ENCODE measurements at places on chromosomes 6 and 20. TPM values are rescaled to one million over a fixed set of nuclear protein-coding genes. Genes with fewer than 3 reads are reported as not detected.
A peak's percentile ranks its signal among the peaks of the same experiment; 100 is the strongest.

GRCh38 chr6:87244380-87244779 is 78.0 kb upstream of the SMIM8 start:
- DNase-seq = peak; percentile 10

DNA sequence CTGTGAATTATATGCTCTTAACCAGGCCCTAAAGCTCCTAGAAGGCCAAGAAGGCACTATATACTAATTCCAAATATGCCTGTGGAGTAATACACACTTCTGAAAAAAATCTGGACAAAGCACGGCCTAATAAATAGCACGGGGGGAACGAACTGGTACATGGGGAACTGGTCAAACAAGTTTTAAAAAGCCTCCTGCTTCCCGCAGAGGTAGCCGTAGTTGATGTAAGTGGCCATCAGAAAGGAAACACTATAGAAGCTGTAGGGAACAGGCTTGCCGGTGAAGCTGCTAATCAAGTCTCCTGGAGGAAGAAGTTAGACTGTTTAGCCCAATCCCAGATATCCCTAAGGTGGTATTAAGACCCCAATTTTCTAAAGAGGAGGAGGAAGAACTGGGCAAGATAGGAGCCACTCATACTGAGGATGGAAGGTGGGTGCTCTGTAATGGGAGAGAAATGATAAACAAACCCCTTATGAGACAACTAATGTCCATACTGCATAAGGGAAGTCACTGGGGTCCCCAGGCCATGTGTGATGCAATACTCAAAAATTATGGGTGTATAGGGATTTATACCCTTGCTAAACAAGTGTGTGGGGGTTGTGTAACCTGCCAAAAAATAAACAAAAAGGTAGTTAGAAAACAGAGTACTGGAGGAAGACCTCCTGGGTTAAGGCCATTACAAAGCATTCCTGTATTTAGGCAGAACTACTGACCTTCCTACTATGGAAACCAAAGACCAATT is 27.1 kb upstream of the ZNF318 start:
- DNase-seq = no peak

DNA sequence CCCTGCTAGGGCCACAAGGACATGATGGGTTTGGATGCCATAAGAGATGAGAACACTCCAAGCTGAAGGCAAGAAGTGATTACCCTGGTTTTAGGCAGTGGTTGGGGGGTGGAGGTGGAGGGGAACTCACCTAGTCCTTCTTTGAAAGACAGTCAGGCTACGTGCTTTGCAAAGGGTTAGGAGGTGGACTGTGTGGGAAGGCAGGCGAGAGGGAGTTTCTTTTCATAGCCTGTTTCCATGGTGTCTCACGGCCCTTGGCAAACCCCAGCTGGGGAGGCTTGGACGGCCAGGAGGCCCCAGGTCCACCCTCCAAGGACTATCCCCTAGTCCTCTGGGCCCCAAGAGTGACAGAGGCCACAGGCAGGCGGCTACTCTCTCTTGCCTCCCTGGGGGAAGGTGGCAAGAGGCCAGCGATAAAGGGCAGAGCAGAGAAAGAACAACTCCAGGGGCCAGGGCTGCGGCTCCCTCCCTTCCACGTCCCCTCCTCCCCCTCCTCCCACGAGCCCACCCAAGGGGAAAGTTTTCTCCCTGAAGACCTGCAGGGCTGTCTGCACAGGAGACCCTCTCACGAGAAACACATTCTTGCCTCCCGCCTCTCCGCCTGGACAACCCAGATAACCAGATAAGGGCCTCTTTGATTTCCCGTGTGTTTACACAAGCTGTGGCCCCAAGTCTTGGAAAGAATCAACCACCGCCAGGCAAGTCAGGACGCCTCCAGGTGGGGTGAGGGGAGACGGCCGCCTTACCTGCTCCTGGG is 74.4 kb downstream of the NOL4L start:
- DNase-seq = no peak

- no peak for DNase-seq
These were observed 95.5 kb downstream of the QRSL1 start for GRCh38 chr6:106724848-106725247.

DNA sequence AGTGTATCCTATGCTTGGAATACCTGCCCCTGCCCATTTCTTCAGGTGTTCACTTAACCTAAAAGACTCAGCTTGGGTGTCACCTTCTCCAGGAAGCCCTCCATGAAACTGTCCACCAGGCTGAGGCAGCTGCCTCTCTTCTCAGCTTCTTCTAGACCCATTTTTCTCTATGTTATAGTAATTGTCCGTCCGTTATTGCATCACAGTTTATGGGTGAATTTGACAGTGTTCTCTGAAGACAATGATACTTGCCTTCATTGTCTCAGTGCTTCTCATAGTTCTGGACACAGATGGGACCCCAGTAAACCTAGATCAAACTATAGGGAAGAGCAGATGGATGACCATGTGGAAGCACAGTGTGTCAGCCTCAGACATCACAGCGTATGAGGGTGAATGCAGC is 238.0 kb upstream of the MOCS1 start:
- DNase-seq = no peak

DNA sequence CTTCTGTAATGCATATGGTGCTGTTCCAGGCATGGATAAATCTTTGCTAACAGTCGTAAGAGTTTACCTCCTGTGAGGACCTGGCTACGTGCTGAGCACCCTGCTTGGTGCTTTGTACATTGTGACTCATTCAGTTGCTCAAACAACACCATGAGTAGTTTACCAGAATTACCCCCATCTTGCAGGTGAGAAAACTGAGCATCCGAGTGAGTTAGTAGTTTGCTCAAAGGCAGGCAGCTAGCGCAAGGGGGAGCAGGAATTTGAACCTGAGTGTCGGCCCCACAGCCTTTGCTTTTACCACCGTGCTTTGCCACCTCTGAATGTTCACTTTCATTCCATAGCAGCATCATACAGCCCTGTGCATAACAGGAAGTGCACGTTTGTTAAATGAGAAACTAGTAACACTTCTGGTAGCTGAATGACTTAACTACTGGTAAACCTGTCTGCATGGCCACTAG is 121.9 kb downstream of the MTHFD1L start:
- DNase-seq = no peak

The VSX1 gene
- polyA plus RNA-seq = not detected

Data from fibroblast of lung (primary cell).